Stimulated activated CD8-positive, alpha-beta memory T cell treated with anti-CD3 and anti-CD28 coated beads, Interleukin-4, amount 100 ng/mL, for 1 hour (primary cell): ENCODE measurements at places on chromosomes 5 and 9.

DNA sequence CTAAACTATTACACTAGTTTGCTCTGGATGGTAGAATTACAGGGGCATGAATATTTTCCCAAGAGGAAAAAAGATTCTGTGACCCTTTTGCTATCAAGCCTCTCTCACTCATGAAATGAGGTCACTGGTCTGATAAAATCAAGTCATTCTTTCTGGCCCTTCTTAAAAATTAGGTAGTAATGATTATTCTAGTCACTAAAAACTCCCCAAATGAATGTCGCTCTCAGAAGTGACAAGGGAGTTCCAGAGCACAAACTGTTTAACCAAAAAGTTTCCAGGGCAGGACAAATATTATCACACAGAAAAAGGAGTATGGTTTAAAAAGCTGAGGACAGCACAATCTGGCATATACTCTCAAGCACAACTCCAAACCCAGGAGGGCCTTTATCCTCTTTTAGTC is 12.5 kb downstream of the ERMP1 start:
- no peak for DNase-seq

GRCh38 chr5:139272471-139273321 is 20.8 kb upstream of the MATR3 start:
- DNase-seq: no peak

DNA sequence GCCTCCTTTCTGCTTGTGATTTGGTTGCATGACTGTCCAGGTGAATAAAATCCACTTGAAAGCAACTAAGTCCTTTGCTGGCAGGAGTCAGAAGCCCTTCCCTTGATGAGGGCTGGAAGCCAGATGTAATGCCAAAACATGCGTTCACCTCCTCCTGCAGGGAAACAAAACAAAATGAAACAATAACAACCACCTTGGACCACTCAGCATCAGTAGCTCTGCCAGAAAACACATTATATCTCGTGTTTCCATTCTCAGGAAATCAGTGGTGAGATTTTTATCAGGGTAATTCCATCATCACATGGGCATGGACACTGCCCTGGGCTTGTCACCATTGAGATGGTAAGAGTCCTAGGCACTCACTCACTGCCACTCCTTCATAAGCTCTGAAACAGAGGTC is 350.3 kb upstream of the ACTBL2 start:
- no peak for DNase-seq

DNA sequence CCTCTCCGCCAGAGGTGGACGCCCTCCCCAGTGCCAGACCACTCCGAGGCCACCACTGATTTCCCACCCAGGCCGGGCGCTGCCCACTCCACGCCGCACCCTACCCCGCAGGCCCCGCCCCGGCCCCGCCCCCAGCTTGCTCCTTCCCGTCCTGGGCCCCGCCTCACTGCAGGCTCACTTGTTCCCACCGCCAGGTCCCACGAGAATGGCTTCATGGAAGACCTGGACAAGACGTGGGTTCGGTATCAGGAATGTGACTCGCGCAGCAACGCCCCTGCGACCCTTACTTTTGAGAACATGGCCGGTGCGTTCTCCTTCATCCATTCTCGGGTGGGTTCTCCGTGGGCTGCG is 6.5 kb downstream of the LRRC26 start:
- no peak for DNase-seq

- no peak for DNase-seq
Measured at GRCh38 chr9:87662808-87663528, 63.0 kb upstream of the CTSL start.

DNA sequence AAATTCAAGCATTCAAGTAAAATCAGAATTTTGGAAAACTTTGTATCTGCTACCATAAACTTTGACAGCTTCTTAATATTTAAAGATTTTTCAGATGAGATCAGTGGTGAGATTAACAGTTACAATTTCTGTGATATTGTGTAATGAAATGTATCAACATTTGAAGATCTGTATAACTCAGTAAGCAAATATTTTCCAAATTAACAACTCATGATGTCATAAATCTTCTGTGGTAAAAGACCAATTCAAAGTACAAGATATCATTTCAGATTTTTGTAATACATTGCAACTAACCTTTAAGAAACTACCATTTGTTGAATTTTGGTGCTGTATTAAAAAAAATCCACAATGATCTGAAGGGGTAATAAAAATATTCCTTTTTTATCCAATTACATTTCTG is 352.2 kb downstream of the KIAA0825 start:
- no peak for DNase-seq

- DNase-seq: no peak
Measured at GRCh38 chr9:127053960-127054359, 68.5 kb downstream of the ANGPTL2 start.

GRCh38 chr5:32753051-32753450 is 41.9 kb downstream of the NPR3 start:
- DNase-seq: no peak

GRCh38 chr9:105484226-105484625 is 36.4 kb downstream of the FSD1L start:
- no peak for DNase-seq

DNA sequence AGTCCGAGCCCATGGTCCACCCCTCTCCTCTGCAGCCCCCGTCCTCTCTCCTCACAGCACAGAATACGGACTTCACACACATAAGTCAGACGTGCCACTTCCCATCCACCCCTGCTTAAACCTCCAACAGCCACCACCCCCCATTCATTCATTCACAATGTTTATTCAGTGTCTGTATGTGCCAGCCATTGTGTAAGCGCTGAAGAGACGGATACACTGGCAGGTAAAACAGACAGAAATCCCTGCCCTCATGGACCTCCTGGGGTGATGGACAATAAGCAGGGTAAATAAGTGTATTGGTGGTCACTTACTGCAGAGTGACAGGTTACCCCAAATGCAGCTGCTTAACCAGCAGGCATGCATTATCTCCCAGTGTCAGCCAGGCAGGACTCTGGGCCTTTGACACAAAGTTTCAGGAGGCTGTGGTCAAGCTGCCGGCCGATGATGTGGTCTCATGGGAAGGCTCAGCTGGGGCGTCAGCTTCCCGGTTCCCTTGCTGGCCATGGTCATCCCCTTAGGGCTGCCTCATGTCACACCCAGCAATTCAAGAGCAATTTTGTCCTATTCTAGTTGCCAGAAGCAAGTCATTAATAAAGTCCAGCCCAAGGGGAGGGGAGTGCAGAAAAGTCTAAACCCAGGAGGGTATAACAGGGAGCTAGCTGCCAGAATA is 1.8 kb upstream of the PAXX start:
- DNase-seq: no peak

- DNase-seq: no peak
Measured at GRCh38 chr9:91374939-91375338, 13.2 kb upstream of the AUH start.

- DNase-seq: no peak
Measured at GRCh38 chr5:38830521-38831051, 15.2 kb upstream of the OSMR start.

GRCh38 chr5:6220346-6221088 is 157.8 kb downstream of the MED10 start:
- DNase-seq: no peak

DNA sequence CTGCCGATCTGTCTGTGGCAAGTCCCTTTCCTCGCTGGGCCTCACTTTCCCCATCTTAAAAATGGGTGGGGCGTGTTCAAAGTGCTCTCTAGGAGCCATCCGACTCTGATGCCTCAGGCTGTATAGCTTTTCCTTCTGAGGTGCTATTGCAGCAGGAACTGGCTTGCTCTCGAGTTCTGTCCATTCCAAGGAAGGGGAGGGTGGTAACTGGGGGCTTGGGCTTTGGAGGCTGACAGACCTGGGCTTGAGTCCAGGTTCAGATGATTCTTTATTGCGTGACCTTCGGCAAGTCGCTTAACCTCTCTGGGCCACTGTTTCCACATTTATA is 139.5 kb downstream of the RGS3 start:
- no peak for DNase-seq

DNA sequence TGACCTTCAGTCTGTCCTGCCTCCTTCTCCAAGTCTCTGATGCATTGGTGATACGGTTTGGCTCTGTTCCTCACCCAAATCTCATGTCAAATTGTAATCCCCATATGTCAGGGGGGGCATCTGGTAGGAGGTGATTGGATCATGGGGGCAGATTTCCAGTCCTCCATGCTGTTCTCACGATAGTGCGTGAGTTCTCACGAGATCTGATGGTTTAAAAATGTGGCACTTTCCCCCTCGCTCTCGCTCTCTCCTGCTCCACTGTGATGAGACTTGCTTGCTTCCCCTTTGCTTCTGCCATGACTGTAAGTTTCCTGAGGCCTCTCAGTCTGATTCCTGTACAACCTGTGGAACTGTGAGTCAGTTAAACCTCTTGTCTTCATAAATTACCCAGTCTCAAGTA is 14.7 kb upstream of the ANKRD34B start:
- DNase-seq: no peak

- no peak for DNase-seq
Measured at GRCh38 chr9:85594316-85594715, 147.4 kb downstream of the AGTPBP1 start.

DNA sequence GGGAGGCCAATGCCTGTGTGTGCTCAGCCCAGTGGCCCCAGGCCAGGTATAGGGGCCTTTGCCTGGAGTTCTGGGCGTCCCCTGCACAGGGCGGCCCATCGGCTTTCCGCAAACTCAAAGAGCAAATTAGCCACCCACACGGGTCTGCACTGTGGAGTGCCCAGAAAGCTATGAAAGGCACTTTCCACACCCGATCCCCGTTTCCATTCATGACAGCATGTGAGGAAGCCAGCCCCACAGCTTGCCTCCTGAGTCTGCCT is 5.2 kb downstream of the DBH start:
- DNase-seq: no peak

DNA sequence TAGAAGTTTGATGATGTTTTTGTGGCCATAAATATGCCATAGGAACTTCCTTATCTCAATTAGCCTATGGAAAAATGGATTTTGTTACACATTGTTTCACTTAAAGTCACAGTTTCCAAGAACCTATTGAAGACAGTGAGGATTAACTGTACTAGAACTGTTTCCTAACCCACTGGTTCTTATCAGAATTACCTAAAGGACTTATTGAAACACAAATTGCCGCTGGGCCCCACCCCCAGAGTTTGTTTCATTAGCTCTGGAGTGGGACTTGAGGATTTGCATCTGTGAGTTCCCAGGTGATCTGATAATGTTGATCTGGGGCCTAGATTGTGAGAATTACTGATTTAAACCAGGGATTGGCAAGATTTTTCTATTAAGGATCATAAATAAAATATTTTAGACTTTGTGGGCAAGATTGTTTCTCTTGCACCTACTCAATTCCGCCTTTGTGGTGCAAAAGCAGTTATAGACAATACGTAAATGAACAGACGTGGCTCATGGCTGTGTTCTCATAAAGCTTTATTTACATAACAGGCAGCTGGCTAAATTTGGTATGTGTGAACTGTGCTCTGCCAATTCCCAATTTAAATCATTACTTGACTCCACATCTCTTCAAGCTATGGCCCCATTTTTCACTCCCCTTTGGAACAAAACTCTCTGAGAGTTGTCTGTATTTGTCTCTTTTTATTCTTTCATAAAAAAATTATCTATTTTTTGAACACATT is 9.3 kb downstream of the JAK2 start:
- DNase-seq: no peak

DNA sequence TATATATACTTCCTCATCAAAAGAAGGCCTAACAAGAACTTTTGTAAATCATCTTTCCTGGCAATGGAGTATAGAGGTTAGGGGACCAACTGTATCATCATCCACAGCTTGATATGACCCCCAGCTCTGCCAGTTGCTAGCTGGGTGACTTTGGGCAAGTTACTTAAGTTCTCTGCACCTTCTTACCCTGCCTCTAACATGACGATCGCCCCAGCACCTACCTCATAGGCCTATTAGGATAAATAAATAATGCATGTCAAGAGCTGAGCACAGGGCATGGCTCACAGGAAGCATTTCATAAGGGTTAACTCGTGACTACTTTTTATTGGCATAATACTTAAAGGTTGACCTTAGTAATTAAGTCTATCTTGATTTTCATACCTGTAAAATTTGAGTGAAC is 29.4 kb upstream of the FGF1 start:
- no peak for DNase-seq

DNA sequence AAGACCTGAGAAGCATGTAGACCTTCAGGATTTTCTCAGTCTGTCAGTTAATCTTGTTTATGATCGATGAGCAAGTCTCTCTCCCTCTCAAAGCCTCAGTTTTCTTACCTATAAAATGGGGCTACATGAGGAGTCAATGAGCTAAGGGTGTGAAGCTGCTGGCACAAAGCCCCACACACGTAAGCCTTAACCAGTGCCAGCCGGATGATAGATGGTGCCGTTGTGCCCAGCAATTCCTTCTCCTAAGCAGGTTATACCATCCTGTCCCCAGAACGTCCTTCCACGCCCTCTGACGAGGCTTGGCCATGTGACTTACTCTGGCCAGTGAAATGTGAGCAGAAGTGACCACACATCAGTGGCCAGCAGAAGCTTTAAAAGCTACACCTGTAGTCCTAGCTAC is 179.0 kb downstream of the C9orf50 start:
- DNase-seq: no peak

DNA sequence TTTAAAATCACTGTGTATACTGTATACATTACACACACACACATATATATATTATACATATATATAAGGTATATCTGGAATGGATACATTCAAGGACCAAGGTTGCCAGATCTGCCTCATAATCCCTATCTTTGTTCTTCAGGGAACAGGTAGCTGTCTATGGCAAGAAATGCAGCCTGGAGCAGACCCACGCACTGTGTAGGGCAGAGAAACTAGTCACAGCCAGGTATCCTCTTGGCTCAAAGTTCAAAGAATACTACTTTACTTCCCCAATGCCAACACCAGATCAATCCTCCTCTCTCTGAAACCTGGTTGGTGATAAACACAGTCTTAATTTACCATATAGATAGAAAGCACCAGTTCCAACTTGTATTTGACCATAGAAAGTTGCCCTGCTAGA is 313.6 kb downstream of the PRELID2 start:
- DNase-seq: no peak

DNA sequence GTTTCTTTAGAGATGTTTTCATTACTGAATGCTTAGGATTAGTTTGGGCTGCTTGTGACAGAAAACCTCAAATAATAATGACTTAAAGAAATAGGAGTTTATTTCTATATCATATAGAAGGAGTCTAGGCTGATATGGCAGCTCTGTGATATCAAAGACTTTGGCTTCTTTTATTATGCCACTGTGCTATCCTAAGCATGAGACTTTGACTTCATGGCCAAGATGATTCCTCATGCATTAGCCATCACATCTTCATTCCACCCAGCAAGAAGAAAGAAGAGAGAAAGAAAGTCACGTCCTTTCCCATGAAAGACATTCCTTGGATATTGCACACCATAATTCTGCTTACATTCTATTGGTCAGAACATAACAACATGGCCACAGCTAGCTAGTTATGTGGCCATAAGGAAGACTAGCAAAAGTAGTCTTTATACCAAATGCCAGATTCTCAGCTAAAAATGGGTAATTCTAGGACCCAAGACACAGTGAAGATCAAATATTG is 76.2 kb downstream of the DAPK1 start:
- DNase-seq: no peak

GRCh38 chr5:8840237-8840636 is 705.6 kb downstream of the SEMA5A start:
- DNase-seq: no peak

- DNase-seq: no peak
Measured at GRCh38 chr5:92945605-92946097, 635.4 kb downstream of the NR2F1-AS1 start.
